ENCODE measurements at places on chromosomes 6 and 20.

GRCh38 chr6:166633732-166634535 is 6.9 kb upstream of the RPS6KA2 start:
- DNase-seq = no peak

DNA sequence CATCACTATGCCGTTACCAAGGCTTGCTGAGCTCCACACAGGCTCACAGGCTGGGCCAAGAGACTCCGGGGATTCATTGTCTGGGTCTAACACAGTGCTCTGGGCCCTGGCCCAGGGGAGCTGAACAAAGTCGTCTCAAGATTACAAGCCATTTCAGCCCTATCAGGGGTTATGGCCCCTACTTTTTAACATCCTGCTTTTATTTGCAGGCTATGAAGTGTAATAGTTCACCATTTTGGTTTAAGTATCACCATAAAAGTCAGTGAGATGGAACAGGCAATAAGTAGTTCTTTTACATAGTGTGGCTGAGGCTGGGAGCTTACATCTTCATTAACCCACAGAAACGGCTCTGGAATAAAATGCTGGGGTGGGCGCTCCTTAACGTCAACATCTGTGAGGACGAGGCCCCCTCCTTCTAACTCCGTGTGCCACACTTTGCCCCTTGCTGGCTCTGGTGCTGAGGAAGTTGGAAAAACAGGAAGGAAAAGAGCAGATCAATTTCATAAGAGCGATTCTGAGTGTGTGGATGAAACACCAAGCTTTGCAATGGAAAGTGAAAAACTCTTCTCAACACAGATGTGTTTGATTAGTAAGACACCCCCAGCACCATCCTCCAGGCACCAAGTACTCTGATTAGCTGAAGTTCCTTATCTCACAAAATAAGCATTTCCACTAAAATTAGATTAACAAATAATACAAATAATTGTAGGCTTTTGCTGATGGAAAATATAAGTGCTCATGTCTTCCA is 447.3 kb downstream of the MAFB start:
- DNase-seq = no peak

GRCh38 chr6:56713254-56713672 is 70.6 kb upstream of the DST start:
- DNase-seq = no peak

- no peak for DNase-seq
These were observed 69.7 kb downstream of the MDN1 start for GRCh38 chr6:89749918-89750317.

DNA sequence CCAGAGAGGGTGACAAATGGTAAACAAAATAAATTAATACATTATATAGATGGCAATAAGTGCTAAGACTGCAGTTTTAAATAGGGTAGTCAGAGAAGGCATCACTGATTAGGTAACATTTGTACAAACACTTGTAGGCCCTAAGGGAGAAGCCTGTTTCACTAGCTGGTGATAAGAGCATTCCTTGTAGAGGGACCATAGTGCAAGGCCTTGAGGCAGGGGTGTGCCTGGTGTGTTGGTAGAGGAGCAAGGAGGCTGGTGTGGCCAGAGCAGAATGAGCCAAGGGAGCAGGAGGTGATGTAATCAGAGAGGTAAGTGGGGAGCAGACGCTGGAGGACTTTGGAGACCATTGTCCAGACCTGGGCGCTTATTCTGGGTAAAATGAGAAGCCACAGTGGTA is 70.7 kb downstream of the ANKRD6 start:
- DNase-seq = no peak

GRCh38 chr20:50230871-50231560 is 40.4 kb downstream of the CEBPB start:
- DNase-seq = no peak

Data from NCI-H1694 treated with DMSO at 0.1 percent for 48 hours (cell line).